ENCODE measurements at places on chromosomes 5 and 9. TPM values are rescaled to one million over a fixed set of nuclear protein-coding genes. Genes with fewer than 3 reads are reported as not detected.

- DNase-seq, result no peak
These were observed 942.9 kb downstream of the CDH18 start for GRCh38 chr5:19044931-19045695.

- DNase-seq, result no peak
These were observed 39.8 kb downstream of the FOXI1 start for GRCh38 chr5:170145462-170145861.

DNA sequence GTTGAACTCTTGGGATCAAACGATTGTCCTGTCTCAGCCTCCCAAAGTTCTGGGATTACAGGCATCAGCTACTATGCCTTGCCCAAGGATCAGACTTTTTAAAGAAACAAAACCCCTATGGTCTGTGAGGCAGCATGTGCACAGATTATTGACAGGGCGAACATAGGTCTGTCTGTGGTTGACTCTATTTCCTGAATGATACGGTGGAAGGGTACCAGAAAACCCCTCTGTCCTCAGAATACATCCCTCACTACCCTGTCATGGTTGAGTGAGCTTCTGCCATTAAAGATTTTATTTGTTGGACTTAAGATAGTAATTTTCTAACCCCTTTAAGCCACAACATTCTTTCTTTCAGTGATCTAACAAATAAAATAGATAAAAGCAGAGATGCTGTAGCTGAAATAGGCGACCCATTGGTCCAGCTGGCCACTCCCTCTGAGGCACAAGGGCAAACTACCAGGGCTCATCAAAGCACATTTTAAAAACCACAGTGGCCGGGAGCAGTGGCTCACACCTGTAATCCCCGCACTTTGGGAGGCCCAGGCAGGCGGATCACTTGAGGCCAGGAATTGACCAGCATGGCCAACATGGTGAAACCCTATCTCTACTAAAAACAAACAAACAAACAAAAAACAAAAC lies 84.9 kb upstream of the ANKRD55 start:
- DNase-seq, result no peak

GRCh38 chr9:102461156-102461819 lies 533.8 kb upstream of the CYLC2 start:
- DNase-seq, result no peak

- DNase-seq, result no peak
These were observed 135.0 kb downstream of the HSD17B3 start for GRCh38 chr9:96167011-96167410.

SLC24A2 gene
- not detected for total RNA-seq

All from activated naive CD4-positive, alpha-beta T cell treated with anti-CD3 and anti-CD28 coated beads for 36 hours (primary cell).